Gastroesophageal sphincter (tissue), 4 donors: ENCODE measurements at places on chromosomes 1 and 21.

DNA sequence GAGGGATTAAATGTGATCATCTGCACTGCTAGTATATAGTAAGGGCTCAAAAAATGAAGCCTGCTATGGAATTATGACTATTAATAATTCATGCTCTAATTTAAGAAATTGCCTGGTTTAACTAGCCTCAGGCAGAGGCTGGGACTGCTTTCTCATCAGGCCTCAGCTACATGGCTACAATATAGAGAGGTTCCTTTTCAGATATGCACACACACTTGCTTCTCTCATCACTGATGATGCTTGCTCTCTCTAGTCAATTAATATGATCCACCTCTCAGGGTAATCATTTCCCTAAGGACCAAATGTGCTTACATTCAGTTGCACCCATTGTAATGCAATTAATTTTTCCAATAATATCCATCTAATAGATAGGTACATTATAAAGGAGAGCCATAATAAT, 324.9 kb upstream of the ST6GALNAC5 start:
- ATAC-seq = no peak

GRCh38 chr1:210598135-210598652, 269.5 kb downstream of the HHAT start:
- ATAC-seq = peak; percentile 96

GRCh38 chr1:54995835-54996234, 2.9 kb upstream of the BSND start:
- no peak for ATAC-seq

GRCh38 chr1:51666478-51666877, 49.6 kb downstream of the OSBPL9 start:
- peak; percentile 85 for ATAC-seq

DNA sequence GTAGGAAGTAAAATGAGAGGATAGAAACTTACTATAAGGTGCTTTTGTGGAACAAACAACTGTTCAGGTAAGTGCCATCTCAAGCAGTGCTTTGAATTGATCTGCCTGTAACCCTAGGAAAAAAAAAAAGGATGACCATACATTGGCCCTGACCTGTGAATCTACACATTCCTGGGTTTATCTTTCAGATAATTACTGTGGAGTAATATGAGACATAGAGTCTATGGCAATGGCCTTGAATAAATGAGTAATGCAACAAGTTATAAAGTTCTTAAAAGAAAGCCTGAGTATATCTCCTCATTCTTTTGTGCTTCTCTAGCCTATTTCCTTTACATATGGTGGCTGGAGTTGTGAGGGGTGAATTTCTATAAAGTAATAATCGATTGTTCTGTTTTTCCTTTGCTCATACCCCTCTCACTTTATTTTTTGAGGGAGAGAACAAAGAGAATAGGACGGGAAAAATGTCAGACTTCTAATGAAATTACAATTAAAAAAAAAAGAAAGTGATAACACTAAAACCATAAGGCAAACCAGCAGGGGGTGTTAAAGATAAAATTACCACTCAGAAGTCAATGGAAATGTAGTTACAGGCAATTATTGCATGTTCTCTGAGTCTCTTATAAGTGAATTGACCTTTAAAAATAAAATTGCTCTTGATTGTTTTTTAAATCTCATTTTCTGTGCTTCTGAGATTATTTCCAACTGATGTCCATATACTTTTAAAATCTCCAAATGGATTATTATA, 12.4 kb upstream of the ATP1A1 start:
- ATAC-seq = no peak

DNA sequence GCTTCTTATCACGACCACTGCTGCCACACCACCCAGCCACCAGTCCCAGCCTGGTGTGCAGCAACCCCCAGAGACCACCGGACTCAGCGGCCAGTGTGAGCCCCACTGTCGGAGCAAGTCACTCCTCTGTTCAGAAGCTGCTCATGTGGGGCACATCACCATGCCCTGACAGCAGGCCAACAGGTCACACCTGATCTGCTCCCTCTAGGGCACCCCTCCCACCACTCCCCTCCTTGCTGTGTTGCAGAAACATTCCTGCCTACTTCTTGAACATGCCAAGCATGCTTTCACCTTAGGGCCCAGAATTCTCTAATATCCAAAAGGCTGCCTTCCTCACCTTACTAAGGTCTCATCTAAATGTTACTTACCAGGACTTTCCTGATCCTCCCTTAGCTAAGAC, 146.5 kb downstream of the SLC45A1 start:
- ATAC-seq = no peak

DNA sequence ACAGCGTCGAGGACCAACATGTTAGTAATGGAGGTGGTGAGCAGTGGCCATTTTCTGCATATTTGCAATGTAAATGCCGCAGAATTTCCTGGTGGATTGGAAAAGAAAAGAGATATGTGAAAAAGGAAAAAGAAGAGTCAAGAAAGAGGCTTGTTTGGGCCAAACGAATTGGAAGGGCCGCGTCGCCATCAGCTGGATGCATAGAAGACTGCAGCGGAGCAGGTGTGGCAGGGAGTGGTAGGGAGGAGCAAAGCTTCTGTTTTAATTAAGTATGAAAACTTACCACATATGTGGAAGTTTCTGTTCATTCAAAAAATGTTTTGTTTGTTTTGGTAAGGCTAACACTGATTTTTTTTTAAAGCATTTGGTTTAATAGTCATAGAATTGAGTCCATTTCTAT, 690.7 kb downstream of the NCAM2 start:
- ATAC-seq = no peak

GRCh38 chr1:181459067-181459466, 24.2 kb upstream of the CACNA1E start:
- ATAC-seq = no peak

- peak; percentile 58 for ATAC-seq
Measured at GRCh38 chr1:236997882-236998281, 6.4 kb downstream of the MT1HL1 start.
